ENCODE measurements at places on chromosomes 3 and 15.

DNA sequence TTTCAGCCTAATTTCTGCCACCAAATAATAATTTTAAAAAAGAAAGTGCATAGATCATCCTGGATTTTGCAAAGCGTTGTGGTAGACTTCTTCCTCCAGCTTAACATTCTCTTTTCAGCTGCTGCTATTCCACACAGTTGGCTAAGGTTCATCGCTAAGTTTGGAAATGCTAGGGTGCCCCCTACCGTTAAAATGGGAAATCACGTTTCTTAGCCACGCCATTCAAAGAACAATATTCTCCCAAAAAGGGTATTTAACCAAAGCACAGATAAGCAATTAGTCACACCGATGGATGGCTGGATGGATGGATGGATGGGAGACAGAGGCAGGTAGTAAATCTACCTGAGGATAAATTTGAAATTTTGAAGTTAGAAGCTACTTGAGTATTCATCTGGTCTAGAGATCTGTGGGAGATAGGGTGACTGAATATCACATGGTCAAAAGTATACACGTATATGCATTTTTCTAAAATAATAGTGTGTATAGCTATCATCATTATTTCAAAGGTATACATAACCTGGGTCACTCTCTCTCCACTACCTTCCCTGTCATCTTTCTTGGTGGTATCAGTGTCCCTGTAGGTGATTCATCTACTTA lies 67.2 kb downstream of the EFHB start:
- no peak for DNase-seq

DNA sequence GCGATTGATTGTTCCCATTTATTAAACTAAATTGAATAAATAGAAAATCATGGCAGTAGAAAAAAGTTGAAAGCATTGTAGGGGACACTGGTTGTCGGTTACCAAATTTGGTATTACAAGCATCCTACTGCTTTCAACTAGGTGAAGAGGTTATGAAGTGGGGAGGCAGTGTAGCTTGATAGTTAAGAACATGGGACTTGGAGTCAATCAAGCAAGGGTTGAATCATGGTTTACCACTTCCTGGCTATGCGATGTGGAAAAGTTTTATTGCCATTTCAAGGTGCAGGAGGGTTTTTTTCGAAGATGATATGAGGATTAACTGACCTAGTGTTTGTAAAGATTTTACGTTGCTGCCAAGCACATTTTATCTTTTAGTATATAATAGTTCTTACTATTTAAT lies 318.2 kb upstream of the KCNH8 start:
- DNase-seq = no peak

GRCh38 chr3:124498891-124499290 lies 231.4 kb upstream of the UMPS start:
- DNase-seq = no peak

- no peak for DNase-seq
Measured at GRCh38 chr3:24624938-24625681, 130.5 kb upstream of the THRB start.

GRCh38 chr3:36738702-36739101 lies 25.7 kb downstream of the DCLK3 start:
- no peak for DNase-seq

DNA sequence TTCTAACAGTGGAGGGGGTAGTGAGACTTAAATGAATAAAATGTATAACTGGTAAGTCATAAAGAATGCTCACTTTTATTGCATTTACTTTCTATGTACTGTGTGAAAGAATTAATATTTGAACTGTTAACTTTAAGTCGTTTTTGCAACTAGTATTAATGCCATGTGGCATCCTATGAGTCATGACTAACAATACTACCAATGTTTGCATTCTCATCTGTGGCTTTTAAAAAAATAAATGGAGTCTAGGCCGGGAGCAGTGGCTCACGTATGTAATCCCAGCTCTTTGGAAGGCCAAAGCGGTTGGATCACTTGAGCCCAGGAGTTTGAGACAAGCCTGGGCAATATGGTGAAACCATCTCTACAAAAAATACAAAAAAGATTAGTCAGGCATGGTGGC lies 5.2 kb downstream of the C3orf49 start:
- no peak for DNase-seq

Data from activated T-helper 9 cell treated with anti-CD3 and anti-CD28 coated beads, Interleukin-2, amount 50 U/mL, for 16 hours (primary cell).